ENCODE measurements at places on chromosomes 11 and 22. TPM values are rescaled to one million over a fixed set of nuclear protein-coding genes. Genes with fewer than 3 reads are reported as not detected.

Gene GUCY1A2
- 1.5 TPM for total RNA-seq

- H3K36me3 ChIP-seq, result peaks cover 23% of the 10 kb centered on the region
- H3K4me3 ChIP-seq, result no peak overlapping the region
- H3K4me1 ChIP-seq, result peaks cover 58% of the 10 kb centered on the region
- peak overlapping the region; percentile 84 for H3K27ac ChIP-seq
These were observed 101.2 kb downstream of the BCR start for GRCh38 chr22:23281406-23282088.

DNA sequence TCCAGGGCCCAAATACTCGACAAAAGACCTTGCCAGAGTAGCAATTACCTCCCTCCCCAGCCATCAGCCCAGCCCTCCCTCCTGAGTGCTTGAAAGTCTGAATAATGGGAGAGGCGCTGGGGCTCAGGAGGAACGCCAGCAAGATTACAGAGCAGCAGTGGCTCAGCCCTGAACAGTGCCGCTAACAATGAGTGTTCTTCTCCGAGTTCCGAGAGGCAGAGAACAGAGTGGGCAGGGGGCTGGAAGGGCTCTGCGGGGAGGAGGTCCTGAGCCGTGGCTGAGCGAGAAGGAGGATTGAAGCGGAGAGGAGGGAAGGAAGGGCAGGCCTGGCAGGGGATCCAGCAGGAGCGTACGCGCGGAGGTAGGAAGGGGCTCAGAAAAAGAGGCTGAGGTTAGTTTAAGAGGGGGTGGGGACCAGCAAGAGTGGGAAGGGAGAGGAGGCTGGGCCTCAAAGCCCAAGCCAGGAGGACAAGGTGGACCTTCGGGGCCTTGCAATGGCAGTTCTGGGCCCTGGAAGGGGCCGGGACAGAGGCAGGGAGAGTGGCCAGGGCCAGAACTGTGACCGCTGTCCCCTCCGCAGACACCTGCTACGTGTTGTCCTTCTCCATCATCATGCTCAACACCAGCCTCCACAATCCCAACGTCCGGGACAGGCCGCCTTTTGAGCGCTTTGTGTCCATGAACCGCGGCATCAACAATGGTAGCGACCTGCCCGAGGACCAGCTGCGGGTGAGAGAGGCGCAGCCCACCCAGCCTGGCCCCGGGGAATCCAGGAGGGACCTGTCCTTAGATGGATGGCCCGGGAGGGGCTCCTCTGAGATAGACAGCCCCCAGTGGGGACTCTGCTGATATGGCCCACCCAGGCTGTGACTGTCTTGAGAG is 20.6 kb downstream of the CYTH4 start:
- H3K4me3 ChIP-seq, result no peak overlapping the region
- H3K27me3 ChIP-seq, result no peaks in the 10 kb centered on the region
- H3K4me1 ChIP-seq, result peaks cover 3% of the 10 kb centered on the region
- no peak for DNase-seq

- no peak overlapping the region for H3K4me3 ChIP-seq
- no peaks in the 10 kb centered on the region for H3K36me3 ChIP-seq
- H3K4me1 ChIP-seq, result peaks cover 3% of the 10 kb centered on the region
- no peaks in the 10 kb centered on the region for H3K27me3 ChIP-seq
These were observed 90.3 kb downstream of the MTMR3 start for GRCh38 chr22:29973269-29973668.

DNA sequence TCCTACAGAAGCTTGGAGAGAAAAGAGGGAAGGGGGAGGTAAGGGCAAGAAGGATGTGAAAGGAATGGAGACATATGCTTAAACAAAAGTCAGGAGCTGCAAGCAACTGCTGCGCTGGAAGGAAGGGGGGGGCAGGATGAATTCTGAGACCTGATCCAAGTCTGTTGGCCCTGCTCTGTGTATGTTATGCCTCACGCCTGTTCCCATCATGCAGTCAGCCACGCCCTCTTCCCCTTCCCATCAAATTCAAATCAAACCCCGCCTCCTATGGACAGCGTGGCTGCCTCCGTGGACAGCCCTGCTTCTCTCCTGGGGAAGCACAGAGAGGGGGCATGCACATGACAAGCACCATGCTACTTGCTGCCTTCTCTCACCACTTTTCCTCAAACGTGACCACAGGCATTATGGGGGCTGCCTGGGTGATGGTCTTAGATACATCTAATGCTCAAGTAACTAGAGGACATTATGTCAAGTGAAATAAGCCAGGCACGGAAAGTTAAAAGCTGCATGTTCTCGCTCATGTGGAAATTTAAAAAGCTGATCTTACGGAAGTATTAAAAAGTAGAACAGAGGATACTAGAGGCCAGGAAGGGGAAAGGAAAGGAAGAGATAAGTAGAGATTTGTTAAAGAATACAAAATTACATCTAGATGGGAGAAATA is 45.8 kb upstream of the CYP2D6 start:
- no peak overlapping the region for H3K27ac ChIP-seq
- no peaks in the 10 kb centered on the region for H3K27me3 ChIP-seq
- H3K4me1 ChIP-seq, result peaks cover 16% of the 10 kb centered on the region
- no peak overlapping the region for H3K4me3 ChIP-seq
- no peaks in the 10 kb centered on the region for H3K36me3 ChIP-seq

Gene SUSD2
- total RNA-seq, result 9.5 TPM

DNA sequence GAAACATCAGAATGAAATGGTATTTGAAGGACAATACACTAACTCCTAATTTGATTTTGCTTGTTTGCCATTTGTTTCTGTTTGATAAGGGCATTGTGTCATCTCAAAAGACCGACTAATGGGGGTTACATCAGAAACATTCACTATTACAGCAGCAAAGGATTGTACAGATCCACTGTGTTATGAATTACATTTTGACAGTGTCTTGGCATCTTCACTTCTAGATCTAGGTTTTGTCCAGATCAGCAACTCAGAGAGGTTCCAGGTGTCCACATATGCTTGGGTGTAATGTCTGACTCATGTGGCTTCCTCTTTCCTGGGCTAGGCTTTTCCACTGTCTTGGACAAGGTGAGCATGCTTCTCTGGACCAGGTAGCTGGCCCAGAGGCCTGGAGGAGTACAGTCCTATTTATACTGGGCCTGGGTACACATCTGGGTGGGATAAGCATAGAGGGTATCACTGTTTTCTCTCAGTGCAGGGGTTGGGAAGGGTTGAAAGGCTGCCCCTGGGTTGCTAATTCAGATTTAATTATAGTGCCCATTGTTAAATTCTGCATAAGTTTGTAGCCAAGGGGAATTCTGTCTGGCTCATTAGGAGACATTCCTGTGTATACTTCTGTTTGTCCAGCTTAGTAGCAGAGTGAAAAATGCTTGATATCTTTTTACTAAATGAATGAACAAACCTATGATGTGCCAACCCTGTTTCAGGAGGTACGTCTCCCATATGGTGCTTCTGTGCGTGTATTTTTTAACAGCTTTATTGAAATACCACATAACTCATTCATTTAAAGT is 23.8 kb downstream of the DDI1 start:
- DNase-seq, result no peak
- H3K36me3 ChIP-seq, result no peaks in the 10 kb centered on the region
- no peaks in the 10 kb centered on the region for H3K27me3 ChIP-seq
- no peak overlapping the region for H3K4me3 ChIP-seq
- H3K4me1 ChIP-seq, result no peaks in the 10 kb centered on the region
